ENCODE measurements at places on chromosomes 3 and 15.

- DNase-seq = no peak
These were observed 8.3 kb upstream of the UBE2E1 start for GRCh38 chr3:23797491-23797890.

DNA sequence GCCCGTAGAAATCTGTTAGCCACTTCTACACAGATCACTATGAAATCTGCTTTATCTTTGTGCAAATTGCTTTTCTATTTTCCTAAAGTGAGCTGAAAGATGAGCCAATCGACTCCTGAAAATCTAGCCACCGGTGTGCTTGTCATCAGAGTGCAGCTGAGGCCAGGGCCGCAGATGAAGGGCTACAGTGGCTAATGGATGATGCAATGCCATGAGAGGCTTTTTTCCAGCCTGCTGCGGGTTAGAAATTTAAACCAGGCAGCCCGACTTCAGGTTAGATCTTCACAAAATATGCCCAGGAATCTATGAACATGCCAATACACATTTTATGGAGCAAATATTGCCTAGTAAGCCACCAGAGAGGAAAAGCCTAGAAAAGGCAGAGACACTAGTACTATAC, 948.2 kb upstream of the CFAP20DC start:
- no peak for DNase-seq

GRCh38 chr3:120780977-120781376, 38.4 kb downstream of the GTF2E1 start:
- DNase-seq = no peak

DNA sequence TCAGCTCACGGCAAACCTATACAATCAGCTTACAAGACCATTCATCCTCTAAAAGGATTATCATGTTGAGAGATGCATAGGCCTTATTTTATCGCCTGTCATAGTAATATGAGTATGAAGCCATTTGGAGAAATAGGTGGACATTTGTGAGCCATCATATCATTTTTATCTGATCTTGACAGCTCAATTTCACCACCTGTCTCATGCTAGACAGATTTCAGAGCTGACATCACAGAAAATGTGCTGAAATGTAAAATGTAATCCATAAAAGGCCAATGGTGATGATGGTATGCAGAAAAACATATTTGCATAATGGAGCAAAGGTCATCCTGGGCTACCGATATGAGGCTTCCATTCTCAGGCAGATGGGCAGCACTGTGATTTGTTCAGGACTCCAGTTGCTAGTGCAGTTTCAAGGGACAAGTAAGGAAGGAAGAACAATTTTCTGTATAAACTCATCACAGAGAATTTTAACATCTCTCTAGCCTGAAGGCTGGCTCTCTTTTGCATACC, 221.5 kb downstream of the ULK4 start:
- no peak for DNase-seq

- DNase-seq = no peak
These were observed 54.2 kb upstream of the TMCO5A start for GRCh38 chr15:37880009-37880834.

DNA sequence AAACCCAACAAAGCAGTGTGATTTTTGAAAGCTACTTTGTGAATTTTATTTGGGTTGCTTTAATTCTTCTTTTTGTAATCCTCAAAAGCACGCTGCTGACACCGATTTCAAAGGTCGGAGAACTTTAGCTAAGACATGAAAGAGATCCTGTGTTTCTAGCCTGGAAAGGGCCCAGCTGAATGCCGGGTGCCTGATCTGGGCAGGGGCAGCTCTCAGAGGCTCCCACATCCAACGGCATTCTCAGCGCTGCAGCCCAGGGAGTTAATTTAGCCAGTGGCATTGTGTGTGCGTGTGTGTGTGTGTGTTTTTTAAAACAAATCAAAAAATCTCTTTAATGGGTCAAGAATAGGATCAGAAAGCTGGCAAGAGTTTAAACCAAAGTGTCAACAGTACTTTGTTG, 6.6 kb downstream of the RBP1 start:
- no peak for DNase-seq

DNA sequence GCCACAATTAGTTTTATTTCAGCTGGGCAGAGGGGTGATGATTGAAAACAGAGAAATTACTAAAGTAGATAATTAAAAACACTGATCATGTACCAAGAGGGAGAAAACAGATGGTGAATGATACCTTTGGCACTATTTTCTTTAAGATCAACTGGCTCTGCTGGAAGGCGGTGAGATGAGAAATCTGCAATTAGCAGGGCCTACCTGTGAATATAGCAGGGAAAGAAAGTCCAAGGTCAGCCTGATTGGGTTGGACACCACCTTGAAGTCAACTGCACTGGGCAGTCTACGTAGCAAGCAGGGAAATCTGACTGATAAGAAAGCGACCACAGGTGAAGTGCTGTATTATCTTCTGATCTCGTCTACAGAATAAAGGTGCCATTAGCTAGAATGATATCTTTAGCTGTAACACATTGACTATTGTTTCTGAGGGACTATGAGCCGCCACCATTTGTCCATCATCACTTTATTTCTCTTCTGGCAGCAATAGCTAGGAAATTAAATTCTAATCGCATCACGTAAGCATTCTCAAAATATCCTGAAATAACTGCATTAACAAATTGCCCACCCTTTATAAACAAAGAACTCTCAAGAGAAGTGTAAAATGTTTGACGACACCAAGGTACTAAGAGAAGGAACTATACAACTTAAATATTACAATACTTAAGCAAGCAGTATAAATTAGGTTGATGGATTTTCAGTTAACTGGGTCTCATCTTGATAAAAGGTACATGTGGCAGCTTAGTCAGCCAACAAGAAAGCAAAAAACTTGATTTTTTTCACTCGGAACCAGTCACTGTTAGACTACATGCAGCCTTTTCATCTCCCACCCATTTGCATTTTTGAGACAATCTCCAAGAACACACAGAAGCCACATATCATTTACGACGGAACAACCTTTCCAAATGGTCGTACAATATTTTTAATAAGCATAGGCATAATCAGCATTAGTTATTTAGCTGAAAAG, 1.3 kb downstream of the NEDD4 start:
- no peak for DNase-seq

DNA sequence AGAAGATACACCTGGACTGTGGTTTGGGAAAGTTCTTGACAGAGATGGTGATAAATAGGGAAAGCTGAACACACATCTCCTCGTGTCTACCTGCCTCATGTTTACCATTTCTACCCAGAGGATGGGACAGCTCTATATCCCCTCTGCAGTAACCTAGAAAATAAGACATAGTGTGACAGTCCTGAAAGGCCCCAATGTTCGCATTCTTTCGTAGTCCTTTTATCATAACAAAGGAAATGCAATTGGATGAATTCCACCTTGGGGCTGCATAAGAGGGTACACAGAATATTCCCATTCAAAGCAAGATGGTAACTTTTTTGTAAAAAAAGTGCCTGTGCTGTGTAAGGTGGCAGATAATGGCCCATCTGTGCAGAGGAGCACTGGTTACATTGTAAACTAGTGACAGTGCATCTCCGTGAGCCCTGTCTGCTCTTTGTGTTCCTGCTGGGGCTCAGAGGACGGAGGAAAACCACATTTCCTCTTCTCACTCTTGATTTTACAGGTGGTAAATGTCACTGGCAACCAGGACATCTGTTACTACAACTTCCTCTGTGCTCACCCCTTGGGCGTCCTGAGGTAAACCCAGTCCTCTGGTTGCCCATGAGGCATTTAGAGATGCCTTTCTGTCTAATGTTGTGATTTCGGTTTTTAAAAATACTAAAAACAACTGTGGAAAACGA, 74.3 kb downstream of the SIDT1 start:
- DNase-seq = no peak

- DNase-seq = no peak
These were observed 1.2 kb downstream of the ROBO2 start for GRCh38 chr3:77040926-77041722.

- DNase-seq = no peak
These were observed 74.8 kb downstream of the PPM1L start for GRCh38 chr3:160830796-160831195.

- no peak for DNase-seq
These were observed 9.9 kb upstream of the LEKR1 start for GRCh38 chr3:156816091-156816793.

- DNase-seq = no peak
These were observed 19.2 kb downstream of the SNX33 start for GRCh38 chr15:75666823-75667501.

DNA sequence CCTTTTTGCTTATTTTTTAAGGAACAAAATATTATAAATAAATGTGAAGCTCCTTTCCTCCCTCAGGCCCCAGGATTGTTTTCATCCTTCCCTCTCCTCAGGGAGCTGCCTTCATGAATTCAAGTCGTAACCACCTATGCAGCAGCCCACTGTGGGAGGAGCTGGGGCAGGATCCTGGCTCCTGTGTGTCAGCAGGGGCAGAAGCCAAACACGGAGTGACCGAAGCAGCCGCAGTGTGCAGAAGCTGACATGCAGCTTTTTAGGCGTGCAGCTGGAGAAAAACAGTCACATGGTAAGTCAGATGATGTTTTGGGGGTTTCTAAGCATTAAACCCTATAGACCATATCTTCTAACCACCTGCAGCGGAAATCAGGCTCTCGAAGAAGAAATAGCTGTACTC, 231.3 kb downstream of the OCA2 start:
- no peak for DNase-seq

DNA sequence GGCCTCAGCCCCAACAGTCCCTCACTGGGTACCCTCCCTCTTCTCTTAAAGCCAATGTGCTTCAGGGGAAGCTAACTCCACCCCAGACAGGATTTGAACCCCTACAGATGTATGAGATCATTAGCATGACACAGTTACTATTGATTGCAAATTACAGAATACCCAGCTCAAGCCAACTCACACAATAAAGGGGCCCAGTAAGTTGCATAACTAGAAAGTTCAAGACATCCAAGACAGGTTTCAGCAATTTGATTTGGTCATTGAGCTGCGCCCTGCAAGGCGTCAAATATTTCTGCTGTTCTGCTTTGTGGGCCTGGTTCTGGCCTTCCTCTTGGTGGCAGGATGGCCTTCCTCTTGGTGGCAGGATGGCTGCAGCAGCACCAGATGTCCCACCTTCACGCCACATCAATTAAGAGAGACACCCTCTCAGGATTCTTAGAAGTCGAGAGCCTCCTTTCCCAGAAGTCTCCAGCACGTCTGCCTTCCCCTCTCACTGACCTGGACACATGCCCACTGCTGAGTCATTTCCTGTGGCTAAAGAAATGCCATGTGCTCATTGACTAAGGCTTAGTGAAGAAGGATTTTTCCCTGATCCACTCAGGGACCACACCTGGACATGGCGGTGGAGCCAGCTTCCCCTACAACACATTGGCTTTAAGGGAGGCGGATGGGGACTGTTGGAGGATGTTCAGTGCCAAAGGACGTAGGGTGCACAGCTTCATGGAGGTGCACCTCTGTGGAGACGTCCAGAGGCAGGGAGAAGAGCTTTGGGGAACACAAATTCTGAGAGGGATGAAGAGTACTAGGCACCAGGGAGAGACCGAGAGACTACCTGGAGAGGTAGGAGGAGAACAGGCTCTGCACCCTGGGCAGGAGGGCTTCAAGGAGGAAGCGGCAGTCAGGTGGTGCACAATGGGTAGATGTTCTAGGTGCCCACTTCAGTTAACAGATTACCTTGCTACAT, 49.1 kb downstream of the DNASE1L3 start:
- DNase-seq = no peak

DNA sequence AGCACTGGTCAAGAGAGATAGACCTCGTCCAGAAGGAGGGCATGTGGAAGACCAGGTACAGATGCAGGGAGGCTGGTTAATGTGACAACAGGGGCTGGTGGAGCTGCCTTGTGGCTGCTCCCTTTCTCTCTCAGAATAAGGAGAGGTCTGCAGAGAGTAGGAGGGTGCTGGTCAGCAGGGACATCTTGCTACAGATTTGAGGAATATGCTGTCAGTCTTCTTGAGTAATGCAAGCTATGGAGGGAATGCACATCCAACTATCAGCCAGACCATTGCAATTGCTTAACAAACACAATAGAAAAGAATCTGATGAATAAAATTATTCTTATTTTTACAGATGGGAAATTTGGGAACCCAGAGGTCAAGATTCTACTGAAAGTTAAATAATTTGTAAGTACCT, 20.3 kb upstream of the SIAH2 start:
- no peak for DNase-seq

- no peak for DNase-seq
These were observed 162.6 kb downstream of the IL1RAP start for GRCh38 chr3:190676481-190676880.

- DNase-seq = no peak
These were observed 329.4 kb upstream of the TBC1D5 start for GRCh38 chr3:18071833-18072232.

DNA sequence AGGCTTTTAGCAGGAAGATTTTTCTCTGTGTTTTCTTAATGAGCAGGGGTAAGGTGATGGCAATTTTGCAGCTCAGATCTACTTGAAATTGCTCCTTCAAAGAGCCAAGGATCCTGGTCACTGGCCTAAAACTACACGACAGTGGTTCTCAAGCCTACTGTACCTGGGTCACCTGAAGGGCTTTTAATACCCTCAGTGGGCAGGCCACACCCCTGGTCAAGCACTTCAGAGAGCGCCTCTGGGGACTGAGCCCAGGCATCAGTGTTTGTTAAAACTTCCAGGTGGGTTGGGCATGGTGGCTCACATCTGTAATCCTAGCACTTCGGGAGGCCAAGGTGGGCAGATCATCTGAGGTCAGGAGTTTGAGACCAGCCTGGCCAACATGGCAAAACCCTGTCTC, 158.4 kb downstream of the FAM43A start:
- DNase-seq = no peak

GRCh38 chr15:75697523-75697922, 15.1 kb downstream of the CSPG4 start:
- no peak for DNase-seq

DNA sequence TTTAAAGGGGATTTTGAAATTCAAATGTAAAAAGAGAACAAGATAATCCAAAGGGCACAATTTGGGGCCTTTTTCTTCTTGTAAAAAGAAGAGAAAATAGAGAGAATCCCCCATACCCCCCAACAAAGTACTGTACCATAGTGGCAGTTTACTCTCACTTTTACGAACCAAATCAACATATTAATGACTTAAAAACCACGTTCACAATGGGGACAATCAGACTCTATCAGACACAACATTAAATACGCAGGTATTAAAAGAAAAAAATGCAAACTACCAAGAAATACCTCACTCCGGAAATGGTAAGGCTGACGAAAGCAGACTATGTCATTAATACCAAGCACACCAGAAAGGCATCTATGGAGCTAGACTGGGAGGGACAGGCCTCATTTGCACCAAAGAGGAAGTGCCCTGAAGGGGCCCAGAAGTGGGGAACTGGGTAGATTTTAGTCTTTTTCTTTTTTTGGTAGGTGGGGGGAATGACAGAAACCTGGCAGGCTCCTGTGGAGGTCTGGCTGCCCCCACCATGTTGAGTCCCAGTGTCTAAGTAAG, 134.3 kb downstream of the TIGIT start:
- DNase-seq = no peak

- DNase-seq = no peak
These were observed 506.8 kb upstream of the PPP2R3A start for GRCh38 chr3:135458541-135459322.

DNA sequence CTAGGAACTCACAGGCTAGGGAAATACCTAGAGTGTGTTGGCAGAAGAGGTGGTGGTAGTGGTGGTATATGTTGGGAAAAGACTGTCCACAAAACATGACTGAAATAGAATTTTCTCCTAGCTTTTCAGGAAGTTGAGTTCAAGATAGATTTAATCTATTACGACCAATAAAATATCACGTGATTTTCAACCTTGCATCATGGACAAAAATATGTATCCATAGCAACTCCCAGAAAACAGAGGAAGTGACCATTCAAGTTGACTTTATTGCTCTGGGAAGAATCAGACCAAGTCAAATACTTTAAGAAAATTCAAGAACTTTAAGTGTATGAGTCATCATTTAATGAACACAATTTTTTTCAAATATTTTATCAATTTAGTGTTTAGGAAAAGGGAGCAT, 347.0 kb upstream of the ZNF385D start:
- DNase-seq = no peak

All from activated T-helper 1 cell treated with anti-CD3 and anti-CD28 coated beads, Interleukin-2, amount 50 U/mL, for 16 hours (primary cell).